ENCODE measurements at places on chromosomes 16 and 17. TPM values are rescaled to one million over a fixed set of nuclear protein-coding genes. Genes with fewer than 3 reads are reported as not detected.

The IL34 gene
- 1.4 TPM for total RNA-seq

The COTL1 gene
- total RNA-seq, result 8.6 TPM

The GP1BA gene
- not detected for total RNA-seq

The TBC1D16 gene
- 24.7 TPM for total RNA-seq

The SLC13A2 gene
- not detected for total RNA-seq

The KRT33B gene
- total RNA-seq, result not detected

The ZPBP2 gene
- not detected for total RNA-seq

The MPV17L gene
- total RNA-seq, result 63.8 TPM

The OR1A1 gene
- not detected for total RNA-seq

The GPR142 gene
- not detected for total RNA-seq

The PYDC1 gene
- not detected for total RNA-seq

The NHERF2 gene
- total RNA-seq, result 15.8 TPM

The SLC4A1 gene
- total RNA-seq, result not detected

The CDH8 gene
- not detected for total RNA-seq

The MRPL27 gene
- total RNA-seq, result 217 TPM

The KRTAP4-3 gene
- total RNA-seq, result not detected

The HBA2 gene
- total RNA-seq, result not detected

Data from HepG2 (cell line).